ENCODE measurements at places on chromosomes 7 and 10.
A peak's percentile ranks its signal among the peaks of the same experiment; 100 is the strongest.

- DNase-seq: no peak
These were observed 63.3 kb downstream of the IMMP2L start for GRCh38 chr7:111499027-111499426.

- no peak for DNase-seq
These were observed 380.9 kb downstream of the PARD3 start for GRCh38 chr10:34434119-34434594.

GRCh38 chr7:2546776-2547586 lies 8.3 kb downstream of the BRAT1 start:
- peak; percentile 43 for DNase-seq

DNA sequence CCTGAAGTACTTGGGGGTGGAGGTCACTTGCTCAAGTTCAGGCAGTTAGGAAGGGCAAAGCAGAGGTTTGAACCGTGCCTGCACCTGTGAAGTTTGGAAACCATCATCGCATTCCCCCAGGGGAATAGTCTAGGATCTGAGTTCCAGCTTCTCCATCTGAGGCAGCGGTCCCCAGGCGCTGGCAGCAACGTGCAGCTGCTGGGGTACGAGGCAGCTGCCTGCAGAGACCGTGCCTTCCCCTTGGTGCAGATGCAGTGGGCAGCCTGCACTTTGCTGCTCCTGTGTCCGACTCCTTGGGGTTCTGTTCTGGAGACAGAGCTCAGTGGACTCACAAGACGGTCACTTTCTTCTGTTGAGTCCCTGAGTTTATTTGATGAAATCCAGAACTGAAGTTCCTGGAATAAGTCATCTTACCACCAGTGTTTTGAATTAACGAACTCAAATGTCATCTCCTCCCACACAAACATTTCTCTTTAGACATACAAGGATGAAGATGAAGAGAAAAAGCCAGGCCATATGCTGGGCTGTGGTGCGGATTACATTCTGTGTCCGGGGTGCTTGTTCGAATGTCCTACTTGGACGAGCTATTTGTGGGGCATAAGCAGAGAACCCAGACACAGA lies 19.9 kb upstream of the GIMAP8 start:
- no peak for DNase-seq

GRCh38 chr10:112389271-112389822 lies 15.4 kb downstream of the ACSL5 start:
- DNase-seq: no peak

GRCh38 chr7:146146831-146147486 lies 30.4 kb downstream of the CNTNAP2 start:
- no peak for DNase-seq

- peak; percentile 73 for DNase-seq
These were observed 42.3 kb upstream of the GNA12 start for GRCh38 chr7:2886391-2886790.

- no peak for DNase-seq
These were observed 47.5 kb downstream of the TASOR2 start for GRCh38 chr10:5732141-5732540.

- peak; percentile 28 for DNase-seq
These were observed 38.5 kb downstream of the AMZ1 start for GRCh38 chr7:2726316-2727018.

DNA sequence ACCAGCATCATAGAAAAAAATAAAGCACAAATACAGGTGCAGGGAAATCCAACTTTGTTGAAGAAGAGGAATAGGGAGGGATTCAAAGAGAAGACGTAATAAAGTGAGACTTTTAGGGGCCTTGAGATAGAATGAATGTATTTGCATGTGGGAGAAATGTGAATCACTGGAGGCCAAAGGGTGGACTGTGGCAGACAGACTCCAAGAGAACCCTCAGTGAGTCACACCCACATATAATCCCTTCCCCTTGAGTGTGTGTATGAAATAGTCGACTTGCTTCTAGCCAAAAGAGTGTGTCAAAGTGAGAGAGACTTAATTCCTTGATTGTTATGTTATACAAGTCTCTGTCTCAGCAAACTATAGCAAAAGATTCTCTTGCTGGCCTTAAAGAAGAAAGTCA lies 101.3 kb upstream of the GHITM start:
- no peak for DNase-seq

DNA sequence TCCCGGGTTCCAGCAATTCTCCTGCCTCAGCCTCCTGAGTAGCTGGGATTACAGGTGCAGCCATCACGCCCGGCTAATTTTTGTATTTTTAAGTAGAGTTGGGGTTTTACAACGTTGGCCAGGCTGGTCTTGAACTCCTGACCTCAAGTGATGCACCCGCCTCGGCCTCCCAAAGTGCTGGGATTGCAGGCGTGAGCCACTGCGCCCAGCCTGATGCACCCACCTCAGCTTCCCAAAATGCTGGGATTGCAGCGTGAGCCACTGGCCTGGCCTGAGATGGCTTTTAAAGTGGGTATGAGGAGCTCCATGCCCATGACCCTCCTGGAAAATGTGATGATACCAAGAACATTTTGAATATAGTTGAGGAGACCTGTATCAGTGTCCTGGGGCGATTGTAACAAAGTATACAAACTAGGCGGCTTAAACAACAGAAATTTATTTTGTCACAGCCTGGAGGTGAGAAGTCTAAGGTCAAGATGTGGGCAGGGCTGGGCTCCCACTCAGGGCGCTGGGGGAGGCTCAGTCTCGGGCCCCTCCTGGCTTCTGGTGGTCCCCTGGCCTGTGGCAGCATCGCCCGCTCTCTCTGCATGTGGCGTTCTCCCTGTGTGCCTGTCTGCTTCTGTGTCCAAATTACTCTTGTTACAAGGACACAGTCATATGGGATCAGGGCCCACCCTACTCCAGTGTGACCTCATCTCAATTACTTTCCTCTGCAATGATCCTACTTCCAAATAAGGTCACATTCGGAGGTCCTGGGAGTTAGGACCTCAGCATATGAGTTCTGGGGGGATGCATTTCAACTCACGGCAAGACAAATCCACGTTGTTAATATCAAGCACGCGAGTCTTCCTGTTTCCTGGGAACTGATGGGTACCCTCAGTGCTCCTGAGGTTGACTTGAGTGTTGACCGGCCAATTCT lies 108.8 kb downstream of the ACTR3B start:
- DNase-seq: no peak

GRCh38 chr10:79335094-79335469 lies 12.2 kb upstream of the PPIF start:
- DNase-seq: no peak

DNA sequence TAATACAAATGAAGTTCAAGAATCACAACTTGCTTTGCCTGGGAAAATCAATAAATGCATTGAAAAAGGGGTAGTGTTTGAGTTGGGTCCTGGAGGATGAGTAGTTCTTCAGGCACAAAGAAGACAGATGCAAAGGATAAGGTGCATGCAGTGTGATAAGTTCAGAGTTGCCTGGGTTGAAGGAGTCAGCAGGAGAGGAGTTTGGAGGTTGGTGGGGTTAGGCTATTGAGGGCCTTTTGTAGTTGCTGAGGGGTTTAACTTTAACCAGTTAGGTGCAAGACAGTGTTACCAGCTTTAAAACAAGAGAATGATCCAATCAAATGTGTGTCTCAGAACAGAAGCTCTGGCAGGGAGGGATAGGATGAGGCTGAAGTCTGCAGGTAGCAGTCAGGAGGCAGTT lies 44.3 kb upstream of the GLCCI1 start:
- no peak for DNase-seq

GRCh38 chr10:62059217-62059920 lies 157.9 kb downstream of the ARID5B start:
- DNase-seq: no peak

- no peak for DNase-seq
These were observed 121.8 kb downstream of the KMT2C start for GRCh38 chr7:152313831-152314604.

GRCh38 chr7:74365322-74366022 lies 76.3 kb downstream of the CLIP2 start:
- DNase-seq: peak; percentile 100

- no peak for DNase-seq
These were observed 112.1 kb downstream of the MDFIC start for GRCh38 chr7:115033917-115034459.

- DNase-seq: no peak
These were observed 90.1 kb downstream of the ZNF365 start for GRCh38 chr10:62464308-62464707.

GRCh38 chr7:99079104-99079503 lies 64.8 kb downstream of the SMURF1 start:
- DNase-seq: no peak

GRCh38 chr10:53469383-53469782 lies 696.8 kb upstream of the MBL2 start:
- no peak for DNase-seq

GRCh38 chr7:134694299-134694698 lies 47.6 kb downstream of the BPGM start:
- DNase-seq: peak; percentile 88

- no peak for DNase-seq
These were observed 298.3 kb downstream of the TNS3 start for GRCh38 chr7:47283497-47284131.

- peak; percentile 60 for DNase-seq
These were observed 13.9 kb downstream of the PAX2 start for GRCh38 chr10:100759331-100759730.

DNA sequence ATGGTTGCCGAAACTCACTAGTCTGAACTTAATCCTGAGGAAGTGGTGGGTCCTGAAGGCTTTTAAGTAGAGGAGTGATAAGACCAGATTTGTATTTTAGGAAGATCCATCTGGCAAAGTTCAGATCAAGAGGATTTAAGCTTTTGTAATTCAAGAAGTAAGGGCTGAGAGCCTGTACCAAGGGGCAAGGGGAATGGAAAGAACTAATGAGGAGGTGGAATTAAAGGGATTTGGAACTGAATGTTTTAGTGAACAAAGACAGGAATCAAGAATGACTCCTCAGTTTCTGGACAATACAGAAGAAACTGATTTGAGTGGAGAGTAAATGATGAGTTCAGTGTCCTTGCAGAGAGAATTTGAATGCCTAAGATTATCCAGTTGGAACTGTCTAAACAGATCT lies 249.0 kb downstream of the C7orf25 start:
- DNase-seq: no peak

GRCh38 chr10:15387021-15387420 lies 15.9 kb upstream of the FAM171A1 start:
- no peak for DNase-seq

GRCh38 chr7:41730668-41731067 lies 27.8 kb upstream of the INHBA start:
- DNase-seq: no peak

GRCh38 chr10:64316416-64316815 lies 795.2 kb downstream of the REEP3 start:
- no peak for DNase-seq

GRCh38 chr7:110962826-110963225 lies 128.1 kb upstream of the LRRN3 start:
- DNase-seq: no peak

DNA sequence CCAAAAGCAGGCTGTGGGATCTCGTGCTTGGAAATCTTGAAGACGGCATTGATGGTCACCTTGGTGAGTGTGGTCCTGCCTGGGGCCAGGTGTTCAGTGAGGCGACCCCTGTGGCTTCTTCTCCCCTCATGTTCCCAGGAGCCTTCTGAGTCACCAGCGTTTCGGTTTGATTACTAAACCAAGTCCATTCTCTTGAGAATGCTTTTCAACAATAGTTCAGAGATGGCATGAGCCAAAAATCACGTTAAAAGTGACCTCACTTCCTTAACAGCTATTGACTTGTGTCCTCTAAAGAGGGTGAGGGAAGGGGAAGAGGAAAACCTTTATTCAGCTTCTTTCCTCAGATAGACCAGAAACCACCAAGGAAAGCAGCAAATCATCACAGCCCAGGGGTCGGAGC lies 315.2 kb downstream of the GATA3 start:
- no peak for DNase-seq

- no peak for DNase-seq
These were observed 262.0 kb downstream of the ADRA2A start for GRCh38 chr10:111338805-111339204.

DNA sequence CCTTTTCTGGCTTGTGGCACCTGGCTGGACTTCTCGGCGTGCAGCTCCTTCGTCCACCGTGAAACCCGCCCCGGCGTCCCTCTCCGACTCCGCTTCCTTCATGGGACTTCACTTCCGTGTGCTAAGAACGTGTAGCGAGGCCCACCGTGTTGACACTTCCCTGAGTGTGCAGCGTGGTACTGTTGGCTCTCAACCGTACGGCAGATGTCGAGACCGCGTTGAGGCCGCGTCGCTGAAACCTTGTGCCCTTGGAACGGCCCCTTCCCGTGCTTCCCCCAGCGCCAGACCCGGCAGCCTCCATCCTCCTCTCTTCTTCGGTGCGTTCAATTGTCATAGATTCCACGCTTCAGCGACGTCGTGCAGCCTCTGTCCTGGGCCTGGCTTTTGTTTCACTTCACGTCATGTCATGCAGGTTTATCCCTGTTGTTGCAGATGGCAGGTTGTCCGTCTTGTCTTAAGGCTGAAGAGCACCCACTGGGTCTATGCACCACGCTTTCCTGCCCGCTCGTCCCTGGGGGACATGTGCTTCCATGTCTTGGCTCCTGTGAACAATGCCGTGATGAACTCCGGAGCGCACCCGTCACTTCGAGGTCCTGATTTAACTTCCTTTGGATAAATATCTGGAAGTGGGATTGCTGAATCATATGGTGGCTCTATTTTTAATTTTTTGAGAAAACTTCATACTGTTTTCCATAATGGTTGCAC lies 465.3 kb downstream of the DNAJB6 start:
- DNase-seq: no peak

Measured in H7 (cell line).